Mesothelial cell of epicardium (in vitro differentiated cells): ENCODE measurements at places on chromosomes 1 and 21. TPM values are rescaled to one million over a fixed set of nuclear protein-coding genes. Genes with fewer than 3 reads are reported as not detected.

The LMX1A gene
- 0.18 TPM in 1 of 3 replicates, not detected in the others for total RNA-seq

The AQP10 gene
- 0.57 to 1.00 TPM (median 0.60 TPM) in 3 replicates for total RNA-seq

The EFNA4 gene
- total RNA-seq = 30.8 to 31.2 TPM (median 30.9 TPM) in 3 replicates

The MAB21L3 gene
- 0.11 to 0.23 TPM (median 0.16 TPM) in 3 replicates for total RNA-seq

The ARHGEF16 gene
- 20.1 to 20.3 TPM (median 20.3 TPM) in 3 replicates for total RNA-seq

The PDC gene
- total RNA-seq = not detected in 3 replicates

The GCSAML gene
- total RNA-seq = not detected in 3 replicates

The DOCK7 gene
- 59.5 to 63.7 TPM (median 63.6 TPM) in 3 replicates for total RNA-seq

The IGSF9 gene
- 75.8 to 77.5 TPM (median 76.9 TPM) in 3 replicates for total RNA-seq

The NID1 gene
- 42.4 to 45.5 TPM (median 45.0 TPM) in 3 replicates for total RNA-seq

The CAMK1G gene
- 3.8 to 5.2 TPM (median 4.5 TPM) in 3 replicates for total RNA-seq

The OVAAL gene
- not detected in 3 replicates for total RNA-seq

The TFF1 gene
- total RNA-seq = 0.53 TPM in 1 of 3 replicates, not detected in the others

- no peak for DNase-seq
Measured at GRCh38 chr21:34647555-34647954, 21.2 kb upstream of the CLIC6 start.

- no peak for DNase-seq
Measured at GRCh38 chr1:14245954-14246353, 352.5 kb upstream of the KAZN start.

GRCh38 chr1:167483790-167484189 is 34.5 kb downstream of the CD247 start:
- no peak for DNase-seq

DNA sequence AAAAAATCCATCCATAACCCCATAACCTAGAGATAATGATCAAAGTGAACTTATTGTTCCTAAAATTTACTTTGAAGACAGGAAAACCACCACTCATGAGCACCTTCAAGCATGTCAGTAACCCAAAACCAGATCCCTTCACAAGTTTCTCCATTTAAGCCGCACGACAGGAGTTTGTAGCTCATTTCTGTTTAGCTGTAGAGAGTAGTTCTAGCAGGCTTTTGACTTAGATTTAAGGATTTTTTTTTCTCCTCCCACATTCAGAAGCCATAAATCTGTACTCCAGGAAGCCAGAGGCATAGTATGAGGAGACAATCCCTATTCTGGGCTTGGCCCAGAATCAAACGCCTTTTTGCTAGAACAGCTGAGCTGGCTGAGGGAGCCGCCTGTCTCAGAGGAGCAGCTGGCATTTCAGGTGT is 25.6 kb downstream of the TOMM20 start:
- DNase-seq = no peak

DNA sequence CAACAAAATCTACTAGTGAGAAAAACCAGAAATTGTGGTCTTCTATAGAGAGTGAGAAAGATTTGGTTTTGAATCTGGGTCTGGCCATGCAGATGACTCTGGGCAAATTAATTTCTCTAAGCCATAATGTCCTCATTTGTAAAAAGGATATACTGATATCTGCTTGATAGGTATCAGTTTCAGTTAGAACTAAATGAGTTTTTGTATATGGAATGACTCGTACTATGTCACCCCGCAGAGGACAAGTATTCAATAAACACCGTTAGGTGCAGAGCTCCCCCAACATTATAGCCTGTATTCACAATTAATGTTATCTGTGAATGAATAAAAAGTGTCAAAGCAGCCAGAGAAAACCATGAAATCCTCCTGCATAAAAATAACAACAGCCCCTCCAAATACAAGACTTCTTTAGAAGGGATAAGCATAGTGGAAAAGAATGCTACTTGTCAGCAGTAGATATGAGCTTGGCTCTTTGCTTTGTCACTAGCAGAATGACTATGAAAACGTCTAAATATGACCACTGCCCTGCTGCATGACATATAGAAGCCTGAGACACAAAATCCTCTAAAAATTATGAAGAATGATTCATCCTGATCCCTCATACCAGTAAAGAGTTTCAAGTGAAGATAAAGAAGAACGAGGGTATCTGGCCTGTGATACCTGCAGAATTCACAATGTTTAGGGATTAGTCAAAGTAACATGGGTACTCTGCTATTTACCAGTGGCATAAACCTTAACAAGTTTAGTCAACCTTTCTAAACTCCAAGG is 17.8 kb downstream of the SCAF4 start:
- no peak for DNase-seq

DNA sequence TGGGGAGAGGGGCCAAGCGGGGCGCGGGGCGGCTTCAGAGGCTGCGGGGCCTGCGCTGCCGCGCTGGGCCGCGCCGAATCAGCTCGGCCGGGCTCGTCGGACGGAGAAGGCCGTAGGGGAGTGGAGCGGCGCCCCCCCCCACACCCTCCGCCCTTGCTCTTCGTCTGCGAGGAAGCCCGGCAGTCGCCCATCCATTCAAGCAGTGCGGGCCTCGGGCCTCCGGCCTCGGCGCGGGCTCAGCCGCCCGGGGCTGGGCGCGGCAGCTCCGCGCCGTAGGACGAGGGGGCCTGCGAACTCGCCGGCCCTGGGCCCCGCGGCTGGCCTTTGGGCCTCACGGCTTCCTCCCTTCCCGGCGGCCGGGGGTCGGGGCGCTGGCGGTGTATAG is 564 bp downstream of the CTPS1 start:
- DNase-seq = no peak

DNA sequence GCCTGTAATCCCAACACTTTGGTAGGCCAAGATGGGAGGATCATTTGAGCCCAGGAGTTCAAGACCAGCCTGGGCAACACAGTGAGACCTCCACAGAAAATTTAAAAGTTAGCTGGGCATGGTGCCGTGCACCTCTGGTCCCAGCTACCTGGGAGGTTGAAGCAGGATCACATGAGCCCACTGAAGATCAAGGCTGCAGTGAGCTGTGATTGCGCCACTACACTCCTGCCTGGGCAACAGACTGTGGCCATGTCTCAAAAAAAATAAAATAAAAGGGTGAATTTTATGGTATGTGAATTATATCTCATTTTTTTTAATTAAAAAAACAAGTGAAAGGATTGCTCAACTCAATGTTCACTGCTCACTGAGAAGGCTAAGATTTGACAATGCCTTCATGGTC is 8.7 kb downstream of the ARID4B start:
- DNase-seq = no peak

GRCh38 chr1:150696590-150696989 is 364 bp downstream of the GOLPH3L start:
- no peak for DNase-seq

DNA sequence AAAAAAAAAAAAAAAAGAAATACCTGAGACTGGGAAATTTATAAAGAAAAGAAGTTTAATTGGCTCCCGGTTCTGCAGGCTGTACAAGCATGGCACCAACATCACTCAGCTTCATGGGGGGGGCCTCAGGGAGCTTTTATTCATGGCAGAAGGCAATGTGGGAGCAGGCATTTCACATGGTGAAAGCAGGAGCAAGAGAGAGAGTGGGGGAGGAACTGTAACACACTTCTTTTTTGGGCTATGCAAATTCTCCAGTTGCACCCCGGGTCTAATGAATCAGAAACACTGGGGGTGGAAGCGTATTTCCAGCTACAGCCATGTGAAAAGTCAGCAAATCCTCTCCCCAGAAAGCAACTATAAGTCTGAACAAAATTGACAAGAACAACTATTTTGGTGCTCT is 11.8 kb upstream of the SOD1 start:
- no peak for DNase-seq

GRCh38 chr1:116435806-116436610 is 63.0 kb downstream of the ATP1A1 start:
- no peak for DNase-seq

GRCh38 chr21:43994085-43994484 is 18.0 kb upstream of the TRAPPC10 start:
- no peak for DNase-seq

- DNase-seq = no peak
Measured at GRCh38 chr1:84888753-84889152, 4.3 kb downstream of the LPAR3 start.

GRCh38 chr1:89980605-89981004 is 14.3 kb upstream of the ZNF326 start:
- no peak for DNase-seq

- DNase-seq = no peak
Measured at GRCh38 chr1:236994450-236994849, 9.8 kb downstream of the MT1HL1 start.

- DNase-seq = no peak
Measured at GRCh38 chr1:181969902-181970301, 91.6 kb downstream of the ZNF648 start.

GRCh38 chr21:45482899-45483821 is 59.1 kb downstream of the SLC19A1 start:
- DNase-seq = no peak

DNA sequence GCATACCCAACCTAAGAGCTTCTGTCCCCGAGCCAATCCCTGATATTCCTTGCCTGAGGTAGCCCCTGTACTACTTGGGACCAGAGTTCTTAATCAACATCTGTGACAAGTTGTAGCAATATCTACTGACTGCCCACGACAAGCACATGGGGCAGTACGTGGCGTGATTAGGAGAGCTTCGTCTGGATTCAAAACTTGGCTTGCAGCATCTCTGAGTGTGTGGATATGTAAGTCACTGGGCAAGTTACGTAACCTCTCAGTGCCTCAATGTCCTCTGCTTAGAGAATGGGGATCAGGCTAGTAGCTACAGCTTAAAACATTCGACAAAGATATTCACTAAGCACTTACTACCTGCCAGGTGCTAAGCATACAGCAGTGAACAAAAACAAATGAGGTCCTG is 5.0 kb downstream of the HSPG2 start:
- DNase-seq = no peak

- no peak for DNase-seq
Measured at GRCh38 chr21:45794027-45794426, 150.5 kb downstream of the PCBP3 start.

- DNase-seq = no peak
Measured at GRCh38 chr1:30852026-30852425, 56.5 kb downstream of the SDC3 start.

DNA sequence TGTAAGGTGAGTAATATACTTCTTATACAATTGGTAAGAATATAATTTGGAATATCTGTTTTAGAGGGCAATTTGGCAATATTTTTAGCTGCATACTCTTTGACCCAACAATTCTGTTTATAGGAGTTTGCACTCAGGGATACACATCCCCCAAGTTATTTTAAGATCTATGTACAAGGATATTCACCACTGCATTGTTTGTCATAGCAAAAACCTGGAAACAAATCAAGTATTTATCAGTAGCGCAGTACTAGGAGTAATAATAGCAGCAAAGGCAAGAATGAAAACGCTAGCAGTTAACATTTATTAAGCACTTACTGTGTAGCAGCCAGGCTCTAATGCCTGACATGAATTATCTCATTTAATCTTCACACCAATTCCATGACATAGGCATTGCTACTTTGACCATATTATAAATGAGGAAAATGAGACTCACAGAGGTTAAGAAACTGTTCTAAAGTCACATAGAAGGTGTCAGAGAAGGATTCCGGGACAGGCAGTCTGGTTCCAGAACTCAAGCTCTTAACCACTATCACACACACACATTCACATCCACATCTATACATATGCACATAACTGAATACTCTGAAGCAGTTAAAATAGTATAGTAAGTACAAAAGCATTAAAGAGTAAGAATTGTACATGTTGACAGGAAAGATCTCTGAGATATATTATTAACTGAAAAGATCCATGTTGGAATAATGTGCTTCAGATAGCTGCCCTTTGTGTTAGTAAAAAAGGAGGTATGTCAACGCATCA is 30.6 kb downstream of the PHC2 start:
- no peak for DNase-seq
